ENCODE measurements at places on chromosomes 4 and X.

DNA sequence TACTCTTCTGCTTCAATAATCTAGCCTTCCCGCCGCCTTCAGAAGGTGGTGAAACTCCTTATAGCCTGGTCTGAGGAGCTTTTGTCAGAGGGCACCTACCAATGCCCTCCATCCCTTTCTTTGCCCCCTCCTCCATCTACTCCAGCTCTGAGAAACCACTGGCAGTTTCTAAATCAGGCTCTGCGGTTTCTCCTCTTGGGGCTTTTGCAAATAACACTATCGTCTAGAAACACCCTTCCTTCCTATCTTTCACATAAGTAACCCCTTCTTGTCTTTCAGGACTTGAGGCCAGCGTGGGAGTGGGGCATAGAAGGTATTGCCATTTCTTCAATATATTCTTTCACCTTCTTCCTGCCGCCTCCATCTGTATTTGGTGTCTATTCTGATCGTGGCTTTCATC lies 1.2 kb upstream of the EFHC2 start:
- no peaks in the 10 kb centered on the region for H3K36me3 ChIP-seq
- peak overlapping the region; percentile 76 for H3K4me3 ChIP-seq
- H3K27ac ChIP-seq = peak overlapping the region; percentile 75
- H3K4me1 ChIP-seq = peaks cover 11% of the 10 kb centered on the region
- H3K27me3 ChIP-seq = no peaks in the 10 kb centered on the region

GRCh38 chr4:139785356-139785755 lies 119.7 kb downstream of the MGST2 start:
- H3K4me3 ChIP-seq = no peak overlapping the region
- H3K27me3 ChIP-seq = peaks cover 3% of the 10 kb centered on the region
- DNase-seq = no peak
- H3K27ac ChIP-seq = no peak overlapping the region

GRCh38 chrX:25017667-25018247 lies 2.0 kb upstream of the ARX start:
- H3K27ac ChIP-seq = no peak overlapping the region
- no peak for DNase-seq
- H3K4me3 ChIP-seq = no peak overlapping the region

- no peak overlapping the region for H3K27ac ChIP-seq
- no peaks in the 10 kb centered on the region for H3K27me3 ChIP-seq
- DNase-seq = no peak
- no peaks in the 10 kb centered on the region for H3K36me3 ChIP-seq
- no peaks in the 10 kb centered on the region for H3K4me1 ChIP-seq
- no peak overlapping the region for H3K4me3 ChIP-seq
Measured at GRCh38 chr4:107258359-107258758, 222.2 kb upstream of the DKK2 start.

DNA sequence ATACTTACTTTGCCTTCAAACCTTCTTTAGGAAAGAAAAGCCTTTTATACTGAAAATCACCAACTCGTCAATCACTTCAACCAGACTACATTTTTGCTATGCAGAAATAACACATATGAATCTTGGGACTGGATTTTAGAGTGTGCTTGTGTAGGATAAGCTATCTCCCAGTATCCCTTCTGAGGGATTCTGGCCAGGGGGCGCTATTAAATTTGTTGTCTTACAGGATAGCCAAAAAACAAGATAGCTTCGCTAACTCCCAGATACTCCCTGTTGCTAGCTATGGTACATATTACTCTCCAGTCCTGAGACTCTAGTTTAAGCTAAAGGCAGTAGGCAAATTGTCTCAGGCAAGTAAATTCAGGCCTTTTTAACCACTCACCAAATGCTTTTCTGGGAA lies 167.2 kb downstream of the LHFPL1 start:
- no peak overlapping the region for H3K27ac ChIP-seq
- no peaks in the 10 kb centered on the region for H3K27me3 ChIP-seq
- H3K4me1 ChIP-seq = no peaks in the 10 kb centered on the region
- H3K4me3 ChIP-seq = no peak overlapping the region
- no peak for DNase-seq
- H3K36me3 ChIP-seq = no peaks in the 10 kb centered on the region

- no peaks in the 10 kb centered on the region for H3K36me3 ChIP-seq
- no peaks in the 10 kb centered on the region for H3K27me3 ChIP-seq
- DNase-seq = peak; percentile 55
- peak overlapping the region; percentile 68 for H3K27ac ChIP-seq
- H3K4me1 ChIP-seq = peaks cover 63% of the 10 kb centered on the region
- peak overlapping the region; percentile 83 for H3K4me3 ChIP-seq
Measured at GRCh38 chr4:38664706-38665401, 855 bp downstream of the KLF3 start.

- peaks cover 2% of the 10 kb centered on the region for H3K36me3 ChIP-seq
- H3K4me3 ChIP-seq = no peak overlapping the region
- peaks cover 57% of the 10 kb centered on the region for H3K4me1 ChIP-seq
- no peak for DNase-seq
- no peaks in the 10 kb centered on the region for H3K27me3 ChIP-seq
Measured at GRCh38 chr4:27001398-27002164, 140.9 kb downstream of the STIM2 start.

GRCh38 chr4:70197842-70198241 lies 2.3 kb downstream of the ODAM start:
- DNase-seq = no peak
- no peak overlapping the region for H3K4me3 ChIP-seq
- no peak overlapping the region for H3K27ac ChIP-seq

DNA sequence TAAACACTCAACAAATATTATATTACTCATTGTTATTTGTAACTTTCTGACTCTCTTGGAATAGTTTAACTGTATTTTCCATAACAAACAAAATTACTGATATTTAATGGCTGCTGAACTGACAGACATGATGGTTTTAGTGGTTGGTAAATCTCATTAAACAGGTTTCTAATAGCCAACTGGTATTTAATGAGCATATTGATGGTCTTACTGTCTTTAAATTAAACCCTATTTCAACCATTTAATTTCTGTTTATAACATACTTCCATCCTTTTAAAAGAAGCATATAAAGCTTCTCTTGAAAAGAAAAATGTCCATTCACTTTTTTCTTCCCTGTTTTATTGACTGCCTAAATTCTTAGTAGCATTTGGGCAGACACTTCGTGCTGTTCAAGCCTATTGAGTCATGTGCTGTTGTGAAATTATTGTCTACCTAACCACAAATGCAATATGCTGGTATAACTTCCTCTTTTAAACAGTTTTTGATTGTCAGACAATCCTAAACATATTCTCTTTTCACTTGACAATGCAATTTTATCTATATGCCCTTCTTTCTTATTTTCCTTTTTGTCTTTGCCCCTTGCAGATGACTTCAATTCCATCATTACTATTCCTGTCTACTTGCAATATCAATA lies 163.9 kb upstream of the SLC7A11 start:
- no peak overlapping the region for H3K4me3 ChIP-seq
- H3K27ac ChIP-seq = no peak overlapping the region
- DNase-seq = no peak
- no peaks in the 10 kb centered on the region for H3K27me3 ChIP-seq

DNA sequence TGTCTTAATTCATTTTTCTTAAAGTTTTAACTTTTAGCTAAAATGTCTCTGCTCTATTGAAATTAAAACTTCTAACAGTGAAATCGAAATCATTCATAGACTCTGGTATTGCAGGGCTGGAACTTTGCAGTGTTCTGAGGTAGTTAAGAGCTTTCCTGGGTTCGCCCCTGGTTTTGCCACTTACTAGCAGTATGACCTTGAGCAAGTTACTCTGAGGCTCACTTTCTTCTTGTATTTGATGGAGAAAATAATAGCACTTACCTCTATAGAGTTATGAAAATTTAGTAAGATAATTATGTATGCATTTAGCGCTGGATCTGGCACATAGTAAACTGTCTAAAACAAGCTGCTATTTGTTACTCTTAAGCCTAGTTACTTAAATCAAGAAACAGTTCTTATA lies 1.7 kb downstream of the SLAIN2 start:
- peak overlapping the region; percentile 99 for H3K4me3 ChIP-seq
- H3K27me3 ChIP-seq = no peaks in the 10 kb centered on the region

GRCh38 chrX:17674601-17675000 lies 62.7 kb upstream of the SCML1 start:
- no peak overlapping the region for H3K4me3 ChIP-seq
- H3K4me1 ChIP-seq = no peaks in the 10 kb centered on the region
- no peak for DNase-seq
- no peaks in the 10 kb centered on the region for H3K27me3 ChIP-seq

DNA sequence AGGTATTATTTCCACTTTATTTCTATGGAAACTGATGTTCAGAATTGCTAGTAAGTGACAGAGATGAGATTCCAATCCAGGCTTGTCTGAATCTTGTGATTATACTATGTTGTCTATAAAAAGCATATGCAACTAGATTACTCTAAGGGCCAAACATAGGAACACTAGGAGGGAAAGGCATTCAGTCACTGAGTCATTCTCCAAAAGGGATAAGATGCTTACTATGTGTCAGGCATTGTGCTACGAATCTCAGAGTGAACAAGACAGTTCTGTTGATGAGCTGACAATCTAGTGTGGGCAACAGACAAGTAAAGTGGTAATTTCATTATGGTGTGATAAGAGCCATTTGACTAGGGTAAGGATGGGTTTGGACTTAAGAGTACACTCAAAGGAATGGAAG lies 77.2 kb downstream of the RASL11B start:
- no peak for DNase-seq
- peaks cover 3% of the 10 kb centered on the region for H3K36me3 ChIP-seq
- no peak overlapping the region for H3K27ac ChIP-seq
- H3K4me3 ChIP-seq = no peak overlapping the region
- H3K4me1 ChIP-seq = no peaks in the 10 kb centered on the region

- no peak overlapping the region for H3K27ac ChIP-seq
- no peak for DNase-seq
- H3K4me3 ChIP-seq = no peak overlapping the region
- H3K27me3 ChIP-seq = peaks cover 1% of the 10 kb centered on the region
Measured at GRCh38 chrX:136467303-136467702, 20.4 kb upstream of the BRS3 start.

DNA sequence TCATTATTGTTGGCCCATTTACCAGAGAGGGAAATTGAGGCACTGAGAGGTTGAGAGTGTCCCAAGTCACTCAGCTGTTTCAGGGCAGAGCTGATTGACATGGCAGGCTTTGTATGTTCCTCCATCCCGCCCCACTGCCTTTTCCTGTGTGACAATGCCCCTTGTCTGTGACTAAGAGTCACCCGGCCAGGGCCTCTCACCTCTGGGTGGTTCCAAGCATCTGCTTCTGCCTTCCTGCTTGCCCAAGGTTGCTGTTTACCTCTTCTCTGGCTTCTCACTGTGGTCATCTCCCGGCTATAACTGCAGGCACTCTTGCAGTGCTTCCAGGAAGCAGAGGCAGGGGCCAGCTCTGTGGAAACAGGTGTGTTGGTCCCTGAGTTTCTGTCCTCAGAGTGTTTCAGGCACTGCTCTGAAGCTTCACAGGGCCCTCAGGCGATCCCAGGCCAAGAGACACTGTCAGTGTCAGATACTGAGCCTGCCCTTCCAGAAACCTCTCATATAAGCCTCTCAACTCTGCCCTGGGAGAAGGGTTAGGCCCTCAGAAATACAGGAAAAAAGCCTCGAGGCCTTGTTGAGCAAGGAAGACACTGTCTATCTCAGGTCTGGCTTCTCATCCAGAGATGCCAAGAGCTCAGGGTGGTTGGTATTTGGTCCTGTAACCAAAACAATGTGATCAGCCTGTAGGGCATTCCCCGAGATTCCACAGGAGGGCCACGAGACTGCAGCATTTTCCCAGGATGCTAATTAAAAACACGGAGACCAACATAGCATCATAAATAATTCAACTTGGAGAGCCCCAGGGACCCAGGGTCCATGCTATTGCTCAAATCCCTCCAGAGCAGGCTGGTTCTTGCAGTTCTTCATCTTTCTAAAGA lies 42.0 kb upstream of the PROM1 start:
- no peaks in the 10 kb centered on the region for H3K36me3 ChIP-seq
- H3K4me1 ChIP-seq = peaks cover 14% of the 10 kb centered on the region
- no peak overlapping the region for H3K27ac ChIP-seq
- H3K27me3 ChIP-seq = no peaks in the 10 kb centered on the region
- peak; percentile 15 for DNase-seq

DNA sequence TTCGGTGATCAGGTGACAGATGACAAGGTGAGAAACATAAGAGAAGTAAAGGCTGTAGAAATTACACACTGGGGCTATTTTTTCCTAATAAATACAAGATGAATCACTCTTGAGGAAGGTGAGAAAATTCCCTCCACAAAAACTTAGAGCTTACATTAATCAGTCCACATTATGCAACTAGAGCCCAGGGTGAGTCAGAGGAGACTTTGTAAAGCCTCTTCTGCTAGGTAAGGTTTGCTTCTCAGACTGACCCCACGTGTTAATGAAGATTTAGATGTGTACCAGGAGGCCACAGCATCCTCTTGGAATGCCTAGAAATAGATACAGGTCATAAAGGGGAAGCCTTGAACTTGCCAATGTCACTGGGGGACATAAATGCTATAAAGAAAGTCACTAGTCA lies 396.0 kb upstream of the SMIM31 start:
- no peak overlapping the region for H3K27ac ChIP-seq
- DNase-seq = no peak
- H3K27me3 ChIP-seq = no peaks in the 10 kb centered on the region

DNA sequence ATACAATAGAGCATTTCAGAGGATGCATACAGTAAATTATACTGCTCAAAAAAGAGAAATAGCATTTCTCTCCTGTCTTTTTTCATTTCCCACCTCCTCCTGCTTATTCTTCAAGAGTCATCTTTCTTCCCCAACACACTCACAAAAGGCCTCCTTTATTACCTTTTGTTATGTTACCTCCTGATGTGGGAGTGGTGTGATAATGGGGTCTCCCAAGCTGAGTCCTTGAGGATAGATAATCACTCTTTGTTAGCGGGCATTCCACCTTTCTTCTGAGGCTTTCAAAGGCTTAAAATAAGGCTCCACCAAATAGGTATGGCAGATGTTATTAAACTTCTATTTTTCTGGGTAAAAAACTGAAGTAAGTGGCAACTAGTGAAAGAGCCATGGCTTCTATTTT lies 159.8 kb downstream of the CPEB2 start:
- H3K27ac ChIP-seq = no peak overlapping the region
- H3K27me3 ChIP-seq = peaks cover 18% of the 10 kb centered on the region
- H3K4me1 ChIP-seq = no peaks in the 10 kb centered on the region
- no peaks in the 10 kb centered on the region for H3K36me3 ChIP-seq

GRCh38 chr4:17718471-17718870 lies 63.0 kb downstream of the FAM184B start:
- H3K4me3 ChIP-seq = no peak overlapping the region
- H3K4me1 ChIP-seq = no peaks in the 10 kb centered on the region
- peaks cover 5% of the 10 kb centered on the region for H3K27me3 ChIP-seq
- no peak overlapping the region for H3K27ac ChIP-seq
- H3K36me3 ChIP-seq = no peaks in the 10 kb centered on the region
- DNase-seq = no peak

DNA sequence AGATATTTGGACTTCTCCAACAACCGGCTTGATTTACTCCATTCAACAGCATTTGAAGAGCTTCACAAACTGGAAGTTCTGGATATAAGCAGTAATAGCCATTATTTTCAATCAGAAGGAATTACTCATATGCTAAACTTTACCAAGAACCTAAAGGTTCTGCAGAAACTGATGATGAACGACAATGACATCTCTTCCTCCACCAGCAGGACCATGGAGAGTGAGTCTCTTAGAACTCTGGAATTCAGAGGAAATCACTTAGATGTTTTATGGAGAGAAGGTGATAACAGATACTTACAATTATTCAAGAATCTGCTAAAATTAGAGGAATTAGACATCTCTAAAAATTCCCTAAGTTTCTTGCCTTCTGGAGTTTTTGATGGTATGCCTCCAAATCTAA lies 19.3 kb upstream of the TLR8 start:
- H3K4me3 ChIP-seq = no peak overlapping the region
- peaks cover 11% of the 10 kb centered on the region for H3K4me1 ChIP-seq
- peaks cover 1% of the 10 kb centered on the region for H3K27me3 ChIP-seq
- no peak for DNase-seq

GRCh38 chrX:7689791-7690412 lies 153.1 kb upstream of the VCX start:
- no peaks in the 10 kb centered on the region for H3K27me3 ChIP-seq
- DNase-seq = no peak
- no peak overlapping the region for H3K27ac ChIP-seq
- no peaks in the 10 kb centered on the region for H3K4me1 ChIP-seq
